Forelimb muscle (tissue), 1 donor: ENCODE measurements at places on chromosomes 2 and 18. TPM values are rescaled to one million over a fixed set of nuclear protein-coding genes. Genes with fewer than 3 reads are reported as not detected.

DNA sequence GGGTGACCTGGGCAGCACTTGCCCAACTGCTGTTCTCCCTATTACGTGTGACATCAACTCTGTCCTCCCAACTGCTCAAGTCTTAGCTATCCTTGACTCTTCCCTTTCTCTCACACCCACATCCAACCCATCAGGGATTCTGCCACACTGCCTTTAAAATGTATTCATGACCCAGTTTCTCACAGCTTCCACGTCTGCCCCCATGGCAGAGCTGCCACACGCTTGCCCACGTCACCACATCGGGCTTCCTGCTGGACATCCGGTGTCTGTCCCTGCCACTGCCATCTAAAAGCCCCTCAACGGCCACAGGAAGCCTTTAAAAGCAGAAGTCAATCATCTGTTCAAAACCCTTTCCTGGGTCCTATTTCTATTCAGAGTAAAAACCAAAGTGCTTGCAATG lies 233.1 kb upstream of the POU3F3 start:
- no peak for DNase-seq

IRS1 gene
- 11.9 TPM for polyA plus RNA-seq

- no peak for DNase-seq
Observed at GRCh38 chr2:167626301-167626700, 621.1 kb downstream of the STK39 start.

DNA sequence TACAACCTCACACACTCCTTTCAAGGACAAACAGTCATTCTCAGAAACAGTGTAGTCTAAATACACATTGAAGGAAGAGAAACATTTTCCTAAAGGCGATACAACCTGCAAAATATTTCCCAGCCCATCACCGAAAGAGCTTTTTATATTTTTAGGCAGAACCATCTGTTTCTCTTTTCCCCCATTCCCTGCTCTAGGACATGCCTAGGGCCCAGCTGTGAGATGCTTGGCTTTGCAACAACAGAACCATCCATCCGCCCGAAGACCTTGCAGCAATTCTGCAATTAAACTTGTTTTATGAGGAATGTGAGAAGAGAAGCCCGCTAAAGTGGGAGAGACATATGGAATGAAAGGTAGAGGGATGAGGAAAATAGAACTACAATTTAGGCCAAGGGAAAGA lies 105.6 kb upstream of the RFX8 start:
- no peak for DNase-seq

ALPI gene
- not detected for polyA plus RNA-seq

COLEC12 gene
- polyA plus RNA-seq: 38.7 TPM

DNA sequence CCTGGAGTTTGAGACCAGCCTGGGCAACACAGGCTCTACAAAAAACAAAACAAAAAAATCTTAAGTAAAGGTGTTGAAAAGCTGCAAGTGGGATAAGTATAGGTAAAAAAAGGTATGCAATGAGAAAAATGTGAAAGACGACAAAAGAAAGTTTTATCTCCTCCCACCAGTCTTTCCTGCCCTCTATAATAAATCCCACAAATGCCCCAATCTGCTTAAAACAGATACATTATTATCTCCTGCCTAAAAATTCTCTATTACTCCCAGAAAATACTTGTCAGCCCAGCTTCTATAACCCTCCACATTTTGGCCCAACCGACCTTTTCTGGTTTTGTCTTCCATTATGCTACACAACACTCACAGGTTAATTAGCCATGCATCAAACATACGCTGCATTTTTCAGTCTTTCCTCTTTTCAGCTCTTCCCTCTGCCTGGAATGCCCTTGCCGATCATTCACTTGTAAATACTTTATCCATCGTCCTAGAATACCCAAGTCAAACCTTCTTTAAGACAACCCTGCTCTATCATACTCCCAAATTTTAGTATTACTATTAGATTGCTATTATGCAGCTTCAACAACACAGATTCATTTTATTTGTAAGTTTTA lies 10.8 kb downstream of the ASXL2 start:
- DNase-seq: no peak

PTMA gene
- 486 TPM for polyA plus RNA-seq

- DNase-seq: no peak
Observed at GRCh38 chr18:6601241-6601640, 128.3 kb upstream of the ARHGAP28 start.

- DNase-seq: no peak
Observed at GRCh38 chr2:232569541-232569940, 19.1 kb downstream of the EIF4E2 start.

WNT10A gene
- polyA plus RNA-seq: not detected

COBLL1 gene
- 6.4 TPM for polyA plus RNA-seq

GRCh38 chr2:165691615-165692014 lies 102.4 kb downstream of the GALNT3 start:
- DNase-seq: no peak
